ENCODE measurements at places on chromosomes 7 and 10.

DNA sequence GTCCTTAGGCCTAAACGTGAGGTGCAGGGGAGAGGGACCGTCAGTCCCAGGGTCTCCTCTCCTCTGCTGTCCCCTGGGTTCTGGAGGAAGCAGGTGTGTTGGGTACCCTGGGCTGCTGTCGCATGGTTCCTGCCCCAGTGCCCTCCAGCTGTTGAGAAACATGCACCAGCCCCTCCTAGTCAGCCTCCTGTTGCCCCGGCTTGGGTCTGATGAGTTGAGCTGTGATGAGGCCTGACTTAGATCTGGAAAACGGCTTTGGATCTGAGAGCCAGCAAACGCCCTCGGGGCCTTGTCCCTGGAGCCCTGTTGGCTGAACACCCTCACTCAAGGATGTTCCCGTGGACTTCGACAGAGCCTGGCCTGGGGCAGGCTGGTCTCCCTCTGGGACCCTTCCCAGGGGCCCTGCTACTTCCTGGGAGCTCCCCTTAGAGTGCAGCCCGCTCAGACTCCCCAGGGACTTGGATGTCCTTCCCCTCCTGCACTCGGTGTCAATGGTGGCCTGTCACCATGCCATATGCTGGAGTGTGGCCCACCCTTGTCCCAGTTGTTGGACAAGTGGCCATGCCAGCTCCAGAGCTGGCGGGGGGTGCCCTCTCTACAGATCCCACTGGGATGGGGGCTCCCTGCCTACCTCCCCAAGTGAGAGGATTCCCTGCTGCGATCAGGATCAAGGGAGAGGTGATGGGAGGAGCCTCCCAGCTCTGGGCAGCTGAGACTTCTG lies 12.3 kb downstream of the ZNF316 start:
- DNase-seq: no peak

- no peak for DNase-seq
Measured at GRCh38 chr10:131846240-131847101, 54.3 kb upstream of the PPP2R2D start.

DNA sequence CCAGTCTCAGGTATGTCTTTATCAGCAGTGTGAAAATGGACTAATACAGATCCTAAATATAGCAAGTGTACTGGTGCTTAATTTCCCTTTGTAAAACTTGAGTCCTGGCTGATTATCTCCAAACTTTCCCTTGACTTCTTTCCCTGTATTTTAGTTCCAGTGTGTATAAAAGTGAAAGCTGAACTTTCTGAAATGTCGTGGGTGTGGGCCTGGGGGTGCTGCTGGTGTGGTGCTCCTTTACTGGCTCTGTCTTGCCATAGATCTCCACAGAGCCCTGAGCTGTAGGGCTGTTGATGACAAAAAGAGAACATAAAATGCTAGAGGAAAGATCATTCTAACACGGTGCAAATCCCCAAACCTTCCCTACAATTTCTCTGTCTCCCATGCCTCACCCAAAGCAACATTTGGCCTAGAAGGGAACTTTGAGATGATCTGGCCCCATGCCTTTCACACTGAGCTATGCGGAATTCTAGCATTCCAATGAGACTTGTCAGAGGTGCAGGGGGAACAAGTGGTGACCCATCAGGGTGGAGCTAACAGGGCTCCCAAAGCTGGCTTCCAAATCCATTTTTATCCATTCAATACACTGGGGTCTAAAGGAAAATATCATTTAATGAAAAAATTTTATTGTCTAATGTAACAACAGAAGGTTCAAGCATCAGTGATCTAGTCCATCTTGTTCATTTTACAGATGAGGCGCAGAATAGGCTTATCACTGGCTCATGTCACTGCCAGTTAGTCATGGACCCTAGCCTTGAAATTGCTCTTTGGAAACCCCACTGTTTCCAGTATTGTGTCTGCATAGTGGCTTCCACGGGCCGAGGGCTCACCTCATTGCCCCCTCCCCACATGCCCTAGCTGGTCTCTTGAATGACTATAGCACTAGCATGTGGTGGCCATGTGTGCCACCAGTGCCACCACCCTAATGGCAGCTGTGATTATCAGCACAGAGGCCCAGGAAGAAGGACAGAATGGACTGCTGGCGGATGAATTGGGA lies 1000.9 kb downstream of the LRMDA start:
- no peak for DNase-seq

DNA sequence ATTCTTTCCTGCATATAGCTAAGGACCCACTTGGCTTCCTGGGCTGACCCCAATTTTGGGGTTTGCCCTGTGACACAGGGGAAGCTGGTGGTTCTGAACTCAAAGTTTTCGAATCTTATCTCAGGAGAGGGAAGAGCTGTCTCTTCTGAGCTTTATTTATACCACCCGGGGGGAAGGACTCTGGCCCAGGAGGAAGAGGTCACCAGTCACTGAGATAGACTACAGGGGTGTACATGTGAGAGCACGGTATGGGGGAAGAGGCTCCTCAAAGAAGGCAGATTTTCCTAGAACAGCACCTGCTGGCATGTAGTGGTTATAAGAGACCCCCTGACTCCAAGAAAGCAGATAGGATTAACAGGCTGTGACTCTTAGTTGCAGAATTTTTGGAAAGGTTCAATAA lies 101.8 kb upstream of the ELMO1 start:
- no peak for DNase-seq

- DNase-seq: no peak
Measured at GRCh38 chr10:43878386-43878785, 229.7 kb upstream of the ZNF32 start.

GRCh38 chr7:147556317-147556716 lies 1034.2 kb upstream of the C7orf33 start:
- no peak for DNase-seq

DNA sequence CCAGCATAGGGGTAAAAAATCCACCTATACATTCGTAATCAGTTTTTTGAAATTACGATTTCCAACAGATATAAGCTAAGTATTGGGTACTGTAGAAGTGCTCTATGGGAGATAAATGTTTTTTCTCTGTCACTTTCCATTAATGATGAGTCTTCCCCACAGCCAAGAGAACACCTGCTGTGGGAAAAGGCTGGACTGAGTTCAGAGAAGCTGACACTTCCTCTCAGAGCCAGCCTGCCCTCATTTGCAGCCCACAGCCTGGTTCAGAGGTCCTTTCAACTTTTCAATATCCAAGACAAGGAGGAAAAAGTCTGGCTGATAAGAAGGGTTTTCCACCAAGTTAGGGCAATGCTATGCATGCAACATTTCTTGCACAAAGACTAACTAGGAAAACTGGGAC lies 64.5 kb upstream of the DNAJB12 start:
- DNase-seq: no peak
